ENCODE measurements at places on chromosomes 5 and 9. TPM values are rescaled to one million over a fixed set of nuclear protein-coding genes. Genes with fewer than 3 reads are reported as not detected.

The LPAR1 gene
- total RNA-seq = not detected

The FRRS1L gene
- not detected for total RNA-seq

The SET gene
- total RNA-seq = 482 TPM

GRCh38 chr9:131755541-131756198, 15.8 kb upstream of the RAPGEF1 start:
- H3K4me1 ChIP-seq = peaks cover 6% of the 10 kb centered on the region
- H3K36me3 ChIP-seq = no peaks in the 10 kb centered on the region
- no peak overlapping the region for H3K27ac ChIP-seq
- no peak overlapping the region for H3K4me3 ChIP-seq
- peak; percentile 91 for DNase-seq

DNA sequence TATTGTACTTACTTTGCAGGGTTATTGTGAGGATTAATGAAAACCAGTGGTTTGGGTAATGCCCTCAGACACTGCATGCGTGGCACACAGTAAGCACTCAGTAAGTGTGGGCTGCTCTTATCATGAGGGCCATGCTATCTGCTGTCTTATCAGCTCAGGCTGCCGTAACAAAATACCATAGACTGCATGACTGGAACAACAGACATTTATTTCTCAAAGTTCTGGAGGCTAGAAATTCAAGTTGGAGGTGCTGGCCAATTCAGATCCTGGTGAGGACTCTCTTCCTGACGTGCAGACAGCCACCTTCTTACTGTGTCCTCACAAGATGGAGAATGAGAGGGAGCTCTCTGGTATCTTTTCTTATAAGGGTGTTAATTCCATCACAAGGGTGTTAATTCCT, 23.9 kb upstream of the SH3PXD2B start:
- H3K4me3 ChIP-seq = no peak overlapping the region
- no peaks in the 10 kb centered on the region for H3K36me3 ChIP-seq
- no peak overlapping the region for H3K27ac ChIP-seq
- H3K27me3 ChIP-seq = no peaks in the 10 kb centered on the region
- DNase-seq = no peak

DNA sequence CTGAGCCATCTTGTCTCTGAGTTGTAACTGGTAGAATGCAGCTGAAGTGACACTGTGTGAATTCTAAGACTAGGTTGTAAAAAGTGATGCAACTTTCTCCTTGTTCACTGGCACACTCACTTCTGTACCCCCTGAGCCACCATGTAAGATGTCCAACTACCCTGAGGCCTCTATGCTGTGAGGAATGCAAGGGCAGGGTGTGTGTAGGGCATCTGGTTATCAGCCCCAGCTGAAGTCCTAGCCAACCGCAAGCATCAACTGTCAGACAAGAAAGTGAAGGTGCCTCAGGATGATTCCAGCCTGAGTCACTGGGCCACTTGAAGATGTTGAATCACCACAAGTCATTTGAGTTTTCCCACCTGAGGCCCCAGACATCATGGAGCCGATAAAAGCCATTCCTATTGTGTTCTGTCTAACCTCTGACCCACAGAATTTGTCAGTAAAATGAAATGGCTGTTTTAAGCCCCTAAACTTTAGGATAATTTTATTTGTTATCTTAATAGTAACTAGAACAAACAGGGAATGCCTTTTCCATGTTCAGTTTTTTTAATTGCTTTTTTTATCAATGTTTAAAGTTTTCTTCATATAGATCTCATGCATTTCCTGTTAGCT, 18.7 kb upstream of the RHOBTB3 start:
- peaks cover 2% of the 10 kb centered on the region for H3K27me3 ChIP-seq
- no peak overlapping the region for H3K27ac ChIP-seq
- H3K4me1 ChIP-seq = peaks cover 12% of the 10 kb centered on the region
- no peak overlapping the region for H3K4me3 ChIP-seq
- no peak for DNase-seq

DNA sequence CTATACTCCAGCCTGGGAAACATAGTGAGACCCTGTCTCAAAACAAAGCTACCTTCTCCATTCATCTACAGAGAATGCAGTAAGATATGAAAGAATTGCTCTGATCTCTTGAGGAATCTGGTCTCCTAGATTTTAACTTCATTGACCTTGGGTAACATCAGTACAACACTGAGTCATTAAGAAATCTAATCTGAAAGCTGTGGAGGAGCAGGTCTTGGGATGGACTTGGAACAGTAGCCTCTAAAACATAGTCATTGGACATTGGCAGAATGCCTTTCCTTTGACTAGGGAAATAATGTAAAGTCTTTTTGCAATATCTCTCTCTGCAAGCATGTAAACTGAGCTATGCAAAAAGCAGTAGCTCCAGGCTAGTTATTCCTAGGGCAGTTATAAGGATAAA, 58.1 kb downstream of the KCNN2 start:
- no peaks in the 10 kb centered on the region for H3K4me1 ChIP-seq
- H3K36me3 ChIP-seq = no peaks in the 10 kb centered on the region
- no peak overlapping the region for H3K4me3 ChIP-seq
- no peak overlapping the region for H3K27ac ChIP-seq

- no peaks in the 10 kb centered on the region for H3K36me3 ChIP-seq
- H3K27me3 ChIP-seq = peaks cover 7% of the 10 kb centered on the region
- no peak overlapping the region for H3K4me3 ChIP-seq
- no peak overlapping the region for H3K27ac ChIP-seq
- no peak for DNase-seq
Observed at GRCh38 chr5:54329731-54330709, 19.6 kb upstream of the ARL15 start.

DNA sequence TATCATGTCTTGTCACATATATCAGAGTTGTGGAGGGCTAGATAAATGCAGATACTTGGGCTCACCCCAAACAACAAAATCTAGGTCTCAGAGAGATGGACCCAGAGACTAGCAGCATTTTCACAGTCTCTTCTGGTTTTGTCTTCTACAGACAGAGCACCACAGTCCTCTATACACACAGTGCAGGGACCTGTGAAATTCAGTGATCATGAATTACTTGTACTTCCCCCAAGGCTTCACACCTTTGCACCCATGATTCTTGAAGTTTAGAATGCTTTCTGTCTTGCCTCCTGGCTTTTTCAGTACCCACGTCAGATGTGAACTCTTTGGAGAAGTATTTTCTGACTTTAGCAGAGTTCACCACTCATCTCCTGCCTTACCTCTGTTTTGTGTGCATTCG, 371.5 kb upstream of the PRR16 start:
- H3K4me1 ChIP-seq = peaks cover 3% of the 10 kb centered on the region
- H3K36me3 ChIP-seq = no peaks in the 10 kb centered on the region
- no peaks in the 10 kb centered on the region for H3K27me3 ChIP-seq
- no peak for DNase-seq
- no peak overlapping the region for H3K4me3 ChIP-seq
- no peak overlapping the region for H3K27ac ChIP-seq

The SLC25A48 gene
- total RNA-seq = not detected

GRCh38 chr5:122183098-122183787, 53.9 kb downstream of the ZNF474 start:
- H3K27me3 ChIP-seq = peaks cover 3% of the 10 kb centered on the region
- no peak overlapping the region for H3K4me3 ChIP-seq
- DNase-seq = no peak
- no peaks in the 10 kb centered on the region for H3K36me3 ChIP-seq
- peaks cover 3% of the 10 kb centered on the region for H3K4me1 ChIP-seq
- no peak overlapping the region for H3K27ac ChIP-seq

GRCh38 chr5:56481428-56482357, 248.6 kb upstream of the ANKRD55 start:
- no peaks in the 10 kb centered on the region for H3K36me3 ChIP-seq
- peak overlapping the region; percentile 91 for H3K27ac ChIP-seq
- no peaks in the 10 kb centered on the region for H3K27me3 ChIP-seq

The APC gene
- total RNA-seq = 21.5 TPM

The SGCD gene
- not detected for total RNA-seq

The PAEP gene
- total RNA-seq = not detected

GRCh38 chr9:126698756-126699155, 85.0 kb downstream of the LMX1B start:
- DNase-seq = no peak
- H3K4me1 ChIP-seq = no peaks in the 10 kb centered on the region
- H3K27ac ChIP-seq = no peak overlapping the region
- H3K36me3 ChIP-seq = no peaks in the 10 kb centered on the region
- peaks cover 7% of the 10 kb centered on the region for H3K27me3 ChIP-seq
- no peak overlapping the region for H3K4me3 ChIP-seq

GRCh38 chr5:93731987-93732386, 9.4 kb downstream of the POU5F2 start:
- no peak overlapping the region for H3K27ac ChIP-seq
- no peak for DNase-seq
- H3K36me3 ChIP-seq = no peaks in the 10 kb centered on the region

DNA sequence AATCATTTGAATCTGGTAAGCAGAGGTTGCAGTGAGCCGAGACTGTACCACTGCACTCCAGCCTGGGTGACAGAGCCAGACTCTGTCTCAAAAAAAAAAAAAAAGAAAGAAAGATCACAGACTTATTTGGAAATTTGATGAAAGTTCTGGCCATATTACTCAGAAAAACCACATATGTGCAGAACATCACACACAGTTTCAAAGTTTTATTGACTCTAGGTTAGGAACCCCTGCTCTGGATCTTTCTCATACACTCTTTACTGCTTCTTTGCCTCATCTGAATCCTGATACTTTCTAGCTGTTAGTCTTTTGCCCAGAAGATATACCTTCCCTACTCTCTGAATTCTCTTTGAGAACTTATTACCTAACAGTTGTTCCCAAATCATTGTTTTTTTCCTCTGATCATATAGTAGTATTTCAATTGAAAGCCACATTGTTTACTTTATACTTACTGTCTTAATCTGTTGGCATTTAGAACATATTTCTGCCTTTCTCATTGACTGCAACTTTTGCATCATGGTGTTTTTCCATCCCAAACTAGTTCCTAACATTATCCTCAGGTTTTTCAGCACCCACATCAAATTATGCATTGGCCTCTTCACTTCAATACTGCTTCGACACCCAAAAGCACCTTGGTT, 68.7 kb downstream of the LNPEP start:
- H3K4me3 ChIP-seq = no peak overlapping the region
- H3K27me3 ChIP-seq = no peaks in the 10 kb centered on the region
- no peak for DNase-seq
- no peak overlapping the region for H3K27ac ChIP-seq

The IQGAP2 gene
- 90.5 TPM for total RNA-seq

DNA sequence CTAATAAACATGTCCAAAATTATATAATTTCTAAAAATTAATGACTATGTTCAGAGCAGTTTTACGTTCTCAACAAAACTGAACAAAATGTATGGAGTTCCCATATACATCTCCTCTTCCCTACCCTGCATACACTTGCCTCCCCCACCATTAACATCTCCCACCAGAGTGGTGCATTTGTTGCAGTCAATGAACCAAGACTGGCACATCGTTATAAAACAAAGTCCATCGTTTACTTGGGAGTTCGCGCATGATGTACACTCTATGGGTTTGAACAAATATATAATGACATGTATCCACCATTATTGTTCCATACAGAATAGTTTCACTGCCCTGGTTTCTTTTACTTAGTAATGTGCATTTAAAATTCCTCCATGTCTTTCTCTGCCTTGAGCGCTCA, 130.1 kb downstream of the APBA1 start:
- H3K27ac ChIP-seq = no peak overlapping the region
- no peaks in the 10 kb centered on the region for H3K36me3 ChIP-seq
- peaks cover 10% of the 10 kb centered on the region for H3K27me3 ChIP-seq
- DNase-seq = no peak

DNA sequence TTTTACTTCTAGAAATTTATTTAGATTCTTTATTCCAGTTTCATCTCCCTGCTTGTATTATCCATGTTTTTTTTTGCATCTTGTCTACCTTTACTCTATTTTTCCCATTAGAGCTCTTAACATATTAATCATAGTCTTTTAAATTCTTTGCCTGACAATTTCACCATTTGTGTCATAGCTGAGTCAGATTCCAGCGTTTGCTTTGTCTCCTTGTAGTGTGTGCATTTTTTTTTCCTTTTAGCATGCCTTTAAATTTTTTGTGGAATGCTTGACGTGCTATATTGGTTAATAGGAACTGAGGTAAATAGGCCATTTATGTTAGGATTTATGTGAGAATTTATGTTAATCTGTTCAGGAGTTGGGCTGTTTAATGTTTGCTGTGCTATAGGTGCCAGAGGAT, 41.8 kb upstream of the NFIL3 start:
- no peak for DNase-seq
- H3K4me3 ChIP-seq = no peak overlapping the region
- no peaks in the 10 kb centered on the region for H3K4me1 ChIP-seq
- H3K27ac ChIP-seq = no peak overlapping the region
- H3K27me3 ChIP-seq = peaks cover 48% of the 10 kb centered on the region

DNA sequence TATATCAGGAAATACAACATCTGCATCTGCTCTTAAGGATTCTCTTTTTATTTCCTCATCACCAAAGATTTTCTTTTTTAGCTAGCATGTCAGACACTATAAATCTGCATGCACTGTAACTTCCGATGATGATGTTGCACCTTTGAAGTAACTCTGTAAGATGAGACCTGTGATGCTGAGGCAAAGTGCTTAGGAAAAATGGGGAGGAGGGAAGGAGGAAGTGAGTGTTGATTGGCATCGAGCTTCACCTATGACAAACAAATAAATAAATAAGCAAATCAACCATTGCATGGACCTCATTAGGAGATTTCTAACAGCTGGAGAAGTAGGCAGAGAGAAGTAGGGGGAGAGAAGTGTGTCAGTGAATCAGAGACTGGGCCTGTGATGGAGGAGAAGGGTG, 52.6 kb downstream of the ENC1 start:
- peaks cover 7% of the 10 kb centered on the region for H3K4me1 ChIP-seq
- peaks cover 19% of the 10 kb centered on the region for H3K27me3 ChIP-seq
- peak overlapping the region; percentile 12 for H3K27ac ChIP-seq
- no peak overlapping the region for H3K4me3 ChIP-seq

GRCh38 chr9:29325894-29326293, 1752.6 kb upstream of the C9orf72 start:
- H3K27ac ChIP-seq = no peak overlapping the region
- H3K36me3 ChIP-seq = no peaks in the 10 kb centered on the region
- H3K4me1 ChIP-seq = no peaks in the 10 kb centered on the region
- DNase-seq = no peak

DNA sequence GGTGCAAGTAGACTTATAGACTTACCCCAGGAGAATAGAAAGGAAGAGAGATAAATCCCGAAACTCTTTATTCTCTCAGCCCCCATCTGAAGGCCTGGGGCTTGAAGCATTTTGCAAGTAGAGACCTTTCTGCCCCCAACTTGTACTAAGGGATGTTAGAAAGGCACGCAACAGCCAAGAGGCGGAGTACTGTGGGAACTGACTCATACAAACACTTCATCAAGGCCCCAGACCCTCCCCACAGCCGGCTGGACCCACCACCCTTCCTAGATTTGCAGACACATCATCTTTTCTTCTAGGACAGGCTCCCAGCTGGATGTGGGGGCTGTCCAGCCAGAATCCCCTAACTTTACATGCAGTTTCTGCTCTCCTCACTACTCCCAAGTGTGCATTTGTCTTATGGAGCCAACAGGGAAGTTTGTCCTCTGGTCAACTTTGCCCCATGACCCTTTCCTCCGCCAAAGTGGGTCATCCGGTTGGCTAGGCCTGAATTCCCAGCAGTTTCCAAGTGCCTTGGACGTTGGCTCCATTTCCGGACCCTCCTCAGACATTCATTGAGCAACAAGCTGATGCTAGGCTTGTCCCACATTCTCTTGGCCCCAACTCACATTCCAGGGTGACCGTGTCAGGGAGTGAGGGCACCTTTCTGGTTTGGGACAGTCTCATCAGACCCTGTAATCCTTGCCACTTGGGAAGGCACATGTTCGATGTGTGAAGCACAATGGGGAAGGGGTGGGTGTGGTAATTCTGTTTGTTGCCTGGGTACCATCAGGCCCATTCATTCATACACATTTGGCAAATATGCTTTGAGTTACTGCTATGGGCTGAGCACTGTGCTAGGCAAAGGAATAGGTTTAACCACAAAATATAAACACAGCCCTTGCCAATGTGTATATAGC, 64.6 kb downstream of the ABLIM3 start:
- H3K4me3 ChIP-seq = no peak overlapping the region
- no peak for DNase-seq

All from activated CD4-positive, alpha-beta T cell treated with anti-CD3 and anti-CD28 coated beads, Interleukin-2, amount 10 ng/mL, durations not matched to agents 7 days and 5 days (primary cell).